NCI-H2081 (cell line): ENCODE measurements at places on chromosomes 16 and 17.

- DNase-seq, result no peak
Observed at GRCh38 chr17:78544881-78545755, 32.1 kb downstream of the DNAH17 start.

DNA sequence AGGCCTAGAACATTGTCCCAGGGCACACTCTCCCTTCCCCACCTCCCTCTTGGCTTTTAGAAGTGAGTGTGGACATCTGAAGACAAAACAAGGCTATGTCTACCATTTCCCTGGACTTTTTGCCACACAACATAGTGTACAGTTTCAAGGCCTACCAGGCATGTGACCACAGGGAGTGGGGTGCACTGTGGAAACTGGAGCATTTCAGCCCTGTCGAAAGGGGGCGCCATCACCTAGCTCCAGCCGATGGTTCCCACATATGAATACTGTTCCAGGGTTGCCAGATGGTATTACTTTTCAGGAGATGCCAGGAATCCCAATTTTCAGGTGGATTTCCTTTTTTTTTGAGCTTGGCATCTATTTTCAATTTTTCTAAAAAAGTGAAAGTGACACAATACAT is 140.7 kb downstream of the KATNIP start:
- DNase-seq, result no peak

DNA sequence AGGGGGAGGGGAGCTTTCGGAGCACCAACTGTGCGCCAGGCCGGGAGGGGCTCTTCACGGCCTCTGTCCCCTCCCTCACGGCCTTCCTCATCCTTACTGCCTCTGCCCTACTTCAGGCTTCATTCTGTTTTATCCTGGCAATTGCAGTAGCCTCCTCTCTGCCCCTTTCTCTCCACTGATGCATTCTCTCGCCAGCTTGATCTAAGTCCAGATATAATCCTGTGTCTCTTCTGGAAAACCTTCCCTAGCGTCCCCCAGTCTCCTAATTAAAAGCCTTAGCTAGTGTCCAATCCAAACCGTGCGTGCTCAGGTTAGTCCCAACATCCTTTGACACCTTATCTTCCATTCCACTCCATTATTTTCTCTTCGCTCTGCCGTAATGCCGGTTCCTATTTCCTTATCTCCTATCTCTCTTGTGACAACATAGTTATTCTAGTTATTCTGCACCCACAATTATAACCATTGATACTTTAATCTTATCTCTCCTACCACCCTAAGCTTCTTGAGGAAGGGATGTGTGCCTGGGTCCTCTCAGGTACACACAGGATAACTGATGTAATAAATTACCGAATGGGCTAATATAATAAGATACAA is 869 bp downstream of the ZNF48 start:
- peak; percentile 20 for DNase-seq

DNA sequence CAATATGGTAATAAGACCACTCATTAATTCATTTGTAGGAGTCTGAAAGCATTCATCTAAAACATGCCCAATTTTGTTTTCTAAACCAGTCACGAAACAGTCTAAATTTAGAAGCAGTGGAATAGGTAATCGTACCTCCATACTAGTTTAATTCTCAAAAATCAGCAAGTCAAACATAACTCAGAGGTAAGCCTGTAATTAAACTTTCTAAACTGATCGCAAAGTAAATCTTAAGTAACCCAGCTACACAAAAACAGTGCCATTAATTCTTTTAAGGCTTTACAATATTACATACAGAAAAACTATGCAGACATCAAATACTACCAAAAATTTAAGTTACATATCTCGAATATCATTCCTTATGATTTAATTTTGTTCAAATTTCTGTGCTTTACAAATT is 31.4 kb downstream of the YWHAE start:
- DNase-seq, result no peak

GRCh38 chr17:40074175-40074512 is 11.4 kb downstream of the THRA start:
- DNase-seq, result no peak

GRCh38 chr17:57478478-57479250 is 222.3 kb downstream of the MSI2 start:
- no peak for DNase-seq

DNA sequence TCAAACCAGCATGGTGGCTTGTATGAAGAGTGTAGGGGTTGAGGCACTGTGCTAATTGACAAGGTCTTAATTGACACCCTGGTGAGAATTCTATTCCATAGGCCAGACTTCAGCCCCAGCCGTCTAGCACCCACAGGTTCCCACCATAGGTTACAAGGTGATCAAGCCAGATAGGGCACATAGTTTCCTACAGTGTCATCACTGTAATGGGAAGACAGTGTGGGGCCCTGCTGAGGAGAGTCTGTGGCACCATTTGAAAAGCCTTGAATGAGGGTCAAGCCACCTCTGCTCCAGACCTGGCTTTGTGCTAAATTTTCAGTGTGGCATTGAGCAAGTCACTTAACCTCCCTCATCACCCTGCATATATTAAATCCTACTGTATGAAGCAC is 36.2 kb downstream of the YPEL2 start:
- DNase-seq, result no peak

DNA sequence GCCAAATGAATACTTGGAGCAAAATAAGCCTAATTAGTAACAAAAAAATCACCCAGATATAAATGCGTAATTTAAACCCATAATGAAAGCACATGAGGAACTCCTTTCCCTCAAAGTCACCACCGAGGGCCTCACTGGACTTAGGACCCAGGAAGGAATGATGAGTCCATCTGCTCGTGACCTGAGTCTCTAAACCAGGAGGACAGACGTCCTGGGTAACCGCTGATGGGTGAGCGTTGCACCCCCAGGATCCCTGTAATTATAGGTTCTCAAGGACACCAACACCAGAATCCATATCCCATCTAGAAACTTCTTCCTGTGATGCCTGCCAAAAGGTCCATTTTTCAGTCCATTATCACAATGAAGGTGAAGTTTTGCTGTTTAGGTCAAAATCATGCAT is 121.4 kb downstream of the ZNF778 start:
- DNase-seq, result no peak
